ENCODE measurements at places on chromosomes 4 and X.

GRCh38 chr4:110005461-110006056 lies 92.9 kb downstream of the EGF start:
- DNase-seq = no peak

- DNase-seq = no peak
Measured at GRCh38 chr4:110487873-110488272, 11.9 kb downstream of the ENPEP start.

DNA sequence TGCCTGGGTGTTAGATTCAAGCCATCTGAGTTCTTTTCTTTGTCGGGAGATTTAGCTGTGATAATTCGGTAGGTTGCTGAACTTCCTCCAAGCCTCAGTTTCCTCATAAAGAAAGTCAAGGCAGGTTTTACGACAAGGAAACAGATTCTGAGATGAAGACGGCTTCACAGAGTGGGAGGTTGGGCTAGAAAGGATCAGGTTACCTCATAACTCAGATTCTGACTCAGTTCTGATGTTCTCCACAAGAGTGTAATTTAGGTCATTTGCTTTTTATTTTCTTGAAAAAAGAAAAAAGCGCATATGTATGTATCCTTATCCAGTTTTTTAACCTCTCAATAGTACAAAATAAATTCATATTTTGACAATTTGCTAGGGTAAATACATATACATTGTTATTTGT lies 47.2 kb upstream of the ELOVL6 start:
- DNase-seq = no peak

DNA sequence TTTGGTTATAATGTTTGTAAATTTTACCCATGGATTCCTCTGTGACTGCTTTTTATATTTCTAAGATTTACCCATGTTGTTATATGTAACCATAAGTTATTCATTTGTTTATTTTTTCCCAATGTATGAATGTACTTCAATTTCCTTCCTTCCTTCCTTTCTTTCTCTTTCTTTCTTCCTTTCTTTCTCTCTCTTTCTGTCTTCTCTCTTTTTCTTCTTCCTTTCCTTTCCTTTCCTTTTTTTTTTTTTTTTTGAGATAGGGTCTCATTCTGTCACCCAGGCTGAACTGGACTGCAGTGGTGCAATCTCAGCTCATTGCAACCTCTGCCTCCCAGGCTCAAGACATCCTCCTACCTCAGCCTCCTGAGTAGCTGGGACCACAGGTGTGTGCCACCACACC lies 55.6 kb downstream of the ALPK1 start:
- no peak for DNase-seq

Measured in NCI-H510A (cell line).